ENCODE measurements at places on chromosomes 3 and 15.

GRCh38 chr3:142259359-142259758 is 34.0 kb upstream of the GK5 start:
- no peaks in the 10 kb centered on the region for H3K27me3 ChIP-seq
- no peak for DNase-seq
- H3K4me3 ChIP-seq: no peak overlapping the region
- H3K27ac ChIP-seq: no peak overlapping the region

GRCh38 chr15:90001683-90002427 is 731 bp downstream of the ZNF710 start:
- no peaks in the 10 kb centered on the region for H3K27me3 ChIP-seq
- H3K27ac ChIP-seq: peak overlapping the region; percentile 88
- H3K4me3 ChIP-seq: peak overlapping the region; percentile 89
- H3K36me3 ChIP-seq: no peaks in the 10 kb centered on the region

- no peaks in the 10 kb centered on the region for H3K36me3 ChIP-seq
- H3K4me1 ChIP-seq: peaks cover 87% of the 10 kb centered on the region
- no peaks in the 10 kb centered on the region for H3K27me3 ChIP-seq
- H3K27ac ChIP-seq: peak overlapping the region; percentile 93
Measured at GRCh38 chr15:98729446-98730042, 81.2 kb downstream of the IGF1R start.

- H3K36me3 ChIP-seq: peaks cover 27% of the 10 kb centered on the region
- peak overlapping the region; percentile 98 for H3K27ac ChIP-seq
- H3K4me1 ChIP-seq: peaks cover 6% of the 10 kb centered on the region
Measured at GRCh38 chr3:15206662-15207576, 873 bp downstream of the CAPN7 start.

DNA sequence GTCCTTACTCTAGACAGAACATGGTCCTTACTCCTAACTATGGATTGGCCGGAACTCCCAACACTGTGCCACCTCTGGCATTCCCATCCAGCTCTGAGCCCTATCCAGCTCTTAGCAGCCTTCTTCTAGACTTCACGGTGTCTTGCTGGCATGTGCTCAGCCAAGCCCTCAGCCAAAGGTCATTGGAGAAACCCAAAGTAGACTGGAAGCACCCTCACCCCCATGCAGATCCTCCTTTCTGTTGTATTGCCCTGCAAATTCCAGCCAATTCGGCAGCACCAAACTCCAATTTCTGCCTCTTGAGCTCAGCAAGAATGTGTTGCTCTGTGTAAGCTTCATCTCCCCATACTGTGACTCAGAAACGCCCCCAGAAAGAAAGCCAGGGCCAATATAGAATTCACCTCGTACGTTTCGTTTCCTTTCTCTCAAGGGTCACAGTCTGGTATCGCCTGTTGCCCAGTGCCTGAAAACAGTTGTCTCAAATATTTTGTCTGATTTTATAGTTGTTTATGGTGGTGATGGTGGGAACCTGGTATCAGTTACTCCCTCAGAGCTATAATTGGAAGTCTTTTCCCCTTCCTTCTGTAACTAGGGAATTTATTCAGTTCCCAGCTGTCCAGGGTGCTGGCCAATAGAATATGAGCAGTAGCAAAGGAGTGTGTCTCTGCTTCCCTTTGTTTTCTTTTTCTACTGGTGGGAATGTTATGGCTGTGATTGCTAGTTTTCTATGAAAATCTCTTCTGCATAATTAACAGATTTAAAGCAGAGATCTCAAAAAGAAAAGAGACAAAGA is 28.4 kb upstream of the EPHB3 start:
- no peak overlapping the region for H3K4me3 ChIP-seq
- H3K27ac ChIP-seq: no peak overlapping the region
- peaks cover 11% of the 10 kb centered on the region for H3K27me3 ChIP-seq
- no peaks in the 10 kb centered on the region for H3K36me3 ChIP-seq
- no peak for DNase-seq

DNA sequence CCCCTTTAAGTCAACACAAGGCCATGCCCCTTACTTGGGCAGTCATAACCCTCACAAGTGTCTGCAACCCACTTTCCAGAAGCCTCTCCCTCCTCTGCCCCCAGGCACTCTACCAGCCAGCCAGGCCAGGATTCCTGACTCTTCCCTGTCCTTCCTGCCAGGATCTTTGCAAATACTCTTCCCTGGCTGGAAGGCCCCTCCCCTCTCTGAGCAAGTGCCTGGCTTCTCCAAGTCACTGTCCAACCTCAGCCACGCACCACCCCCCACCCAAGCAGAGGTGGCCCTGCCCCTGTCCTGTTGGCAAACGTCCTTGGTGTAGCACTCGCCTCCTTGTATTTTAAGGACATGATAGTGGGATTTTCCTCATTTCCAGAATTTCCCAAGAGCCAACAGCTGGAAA is 54.7 kb upstream of the USP3 start:
- H3K27me3 ChIP-seq: no peaks in the 10 kb centered on the region
- no peaks in the 10 kb centered on the region for H3K4me1 ChIP-seq
- DNase-seq: no peak
- H3K27ac ChIP-seq: no peak overlapping the region

DNA sequence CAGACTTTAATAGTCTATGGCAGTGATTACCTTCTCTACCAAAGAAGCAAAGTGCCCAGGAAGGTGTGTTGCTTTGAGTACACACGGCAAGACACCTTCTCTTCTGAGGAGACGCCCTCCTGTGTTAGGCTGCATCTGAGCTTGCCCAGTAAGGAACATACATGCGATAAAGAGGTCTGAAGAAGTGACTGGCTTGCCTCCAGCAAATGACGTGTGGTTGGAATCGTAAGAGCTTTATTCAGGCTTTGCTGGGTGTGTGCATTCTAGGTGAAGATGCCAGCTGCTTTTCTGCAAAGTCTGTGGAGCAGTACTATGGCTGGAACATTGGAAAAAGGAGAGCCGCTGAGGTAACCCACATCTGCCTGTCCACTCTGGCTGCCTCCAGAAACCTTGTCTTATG is 22.4 kb downstream of the MAP6D1 start:
- H3K4me1 ChIP-seq: no peaks in the 10 kb centered on the region
- no peak for DNase-seq
- no peak overlapping the region for H3K4me3 ChIP-seq

GRCh38 chr15:81157195-81157938 is 23.3 kb downstream of the CFAP161 start:
- no peaks in the 10 kb centered on the region for H3K27me3 ChIP-seq
- H3K27ac ChIP-seq: no peak overlapping the region
- H3K4me1 ChIP-seq: peaks cover 41% of the 10 kb centered on the region
- no peak for DNase-seq
- no peak overlapping the region for H3K4me3 ChIP-seq
- no peaks in the 10 kb centered on the region for H3K36me3 ChIP-seq

GRCh38 chr15:76575679-76576078 is 239.1 kb downstream of the ISL2 start:
- DNase-seq: no peak
- no peaks in the 10 kb centered on the region for H3K27me3 ChIP-seq
- H3K4me3 ChIP-seq: no peak overlapping the region
- H3K4me1 ChIP-seq: peaks cover 3% of the 10 kb centered on the region
- no peaks in the 10 kb centered on the region for H3K36me3 ChIP-seq

- peak; percentile 84 for DNase-seq
- H3K4me1 ChIP-seq: peaks cover 13% of the 10 kb centered on the region
- no peaks in the 10 kb centered on the region for H3K36me3 ChIP-seq
- H3K27me3 ChIP-seq: no peaks in the 10 kb centered on the region
- H3K27ac ChIP-seq: peak overlapping the region; percentile 74
Measured at GRCh38 chr15:52179278-52180195, 11.7 kb downstream of the GNB5 start.

GRCh38 chr3:158780766-158781165 is 21.1 kb upstream of the MFSD1 start:
- no peak for DNase-seq
- no peaks in the 10 kb centered on the region for H3K27me3 ChIP-seq
- H3K36me3 ChIP-seq: no peaks in the 10 kb centered on the region
- no peak overlapping the region for H3K4me3 ChIP-seq

GRCh38 chr3:184480831-184481230 is 80.8 kb upstream of the EPHB3 start:
- no peak for DNase-seq
- no peaks in the 10 kb centered on the region for H3K4me1 ChIP-seq
- H3K4me3 ChIP-seq: no peak overlapping the region
- H3K27ac ChIP-seq: no peak overlapping the region
- H3K27me3 ChIP-seq: peaks cover 3% of the 10 kb centered on the region

- H3K36me3 ChIP-seq: no peaks in the 10 kb centered on the region
- H3K27me3 ChIP-seq: no peaks in the 10 kb centered on the region
- no peaks in the 10 kb centered on the region for H3K4me1 ChIP-seq
Measured at GRCh38 chr3:150303768-150304167, 104.3 kb upstream of the TSC22D2 start.

- H3K36me3 ChIP-seq: no peaks in the 10 kb centered on the region
- H3K4me3 ChIP-seq: peak overlapping the region; percentile 90
- DNase-seq: no peak
- peaks cover 20% of the 10 kb centered on the region for H3K4me1 ChIP-seq
- no peaks in the 10 kb centered on the region for H3K27me3 ChIP-seq
Measured at GRCh38 chr3:122679882-122680474, 661 bp upstream of the PARP14 start.

DNA sequence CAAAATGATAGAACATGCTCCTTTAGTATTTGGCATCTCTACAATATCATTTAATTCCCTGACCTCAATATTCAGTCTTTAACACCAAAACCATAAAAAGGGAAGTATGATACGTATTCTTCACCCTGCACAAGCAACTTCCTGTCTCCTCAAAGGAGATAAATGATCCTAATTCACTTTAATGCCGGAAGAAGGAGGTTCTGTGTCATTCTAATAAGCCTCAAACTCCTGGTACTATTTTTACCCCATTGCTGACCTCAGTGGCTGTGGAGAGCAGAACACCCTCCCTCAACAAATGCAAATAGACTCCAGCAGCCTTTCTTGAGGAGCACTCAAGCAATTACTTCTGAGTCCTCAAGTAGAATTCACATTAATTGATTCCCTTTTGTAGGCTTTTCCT is 173.3 kb downstream of the TMEM108 start:
- H3K27ac ChIP-seq: no peak overlapping the region
- no peak for DNase-seq
- H3K4me1 ChIP-seq: no peaks in the 10 kb centered on the region

- H3K27ac ChIP-seq: no peak overlapping the region
- no peaks in the 10 kb centered on the region for H3K27me3 ChIP-seq
- H3K36me3 ChIP-seq: no peaks in the 10 kb centered on the region
- no peak overlapping the region for H3K4me3 ChIP-seq
Measured at GRCh38 chr3:72797773-72798543, 50.3 kb downstream of the SHQ1 start.

GRCh38 chr3:175399156-175399840 is 540.2 kb downstream of the NAALADL2 start:
- DNase-seq: no peak
- no peaks in the 10 kb centered on the region for H3K36me3 ChIP-seq
- no peak overlapping the region for H3K27ac ChIP-seq
- H3K27me3 ChIP-seq: no peaks in the 10 kb centered on the region
- no peak overlapping the region for H3K4me3 ChIP-seq
- no peaks in the 10 kb centered on the region for H3K4me1 ChIP-seq

- DNase-seq: no peak
- H3K27me3 ChIP-seq: no peaks in the 10 kb centered on the region
Measured at GRCh38 chr15:57596978-57597377, 5.3 kb downstream of the MYZAP start.

DNA sequence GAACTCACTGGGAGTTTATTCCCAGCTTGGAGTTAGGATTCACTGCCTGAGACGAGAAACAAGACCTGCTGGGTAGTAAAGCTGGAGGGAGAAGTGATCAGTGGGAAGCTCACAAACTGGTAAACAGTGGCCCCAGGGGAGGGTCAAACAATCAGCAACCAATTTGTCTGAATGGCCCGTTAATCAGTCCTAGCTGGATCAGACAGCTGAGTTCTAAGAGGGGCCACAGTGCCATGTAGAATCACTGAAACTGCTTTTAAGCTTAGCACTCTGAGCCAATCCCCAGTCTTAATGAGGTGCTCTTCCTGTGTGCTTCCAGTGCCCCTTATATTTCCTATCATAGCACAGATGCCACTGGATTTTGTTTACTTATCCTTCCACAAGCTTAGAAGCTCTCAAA is 591.7 kb downstream of the RSL24D1 start:
- H3K4me1 ChIP-seq: no peaks in the 10 kb centered on the region
- H3K27ac ChIP-seq: no peak overlapping the region
- no peaks in the 10 kb centered on the region for H3K36me3 ChIP-seq
- no peaks in the 10 kb centered on the region for H3K27me3 ChIP-seq

- no peak overlapping the region for H3K4me3 ChIP-seq
- no peaks in the 10 kb centered on the region for H3K27me3 ChIP-seq
- H3K4me1 ChIP-seq: peaks cover 51% of the 10 kb centered on the region
- DNase-seq: peak; percentile 75
- H3K27ac ChIP-seq: peak overlapping the region; percentile 51
Measured at GRCh38 chr3:64667887-64668581, 19.8 kb downstream of the ADAMTS9 start.

GRCh38 chr15:93288728-93289294 is 199.8 kb upstream of the RGMA start:
- no peak for DNase-seq
- H3K27me3 ChIP-seq: no peaks in the 10 kb centered on the region
- H3K4me1 ChIP-seq: no peaks in the 10 kb centered on the region
- no peaks in the 10 kb centered on the region for H3K36me3 ChIP-seq

- peaks cover 6% of the 10 kb centered on the region for H3K27me3 ChIP-seq
- no peaks in the 10 kb centered on the region for H3K36me3 ChIP-seq
- H3K4me3 ChIP-seq: no peak overlapping the region
- no peaks in the 10 kb centered on the region for H3K4me1 ChIP-seq
- DNase-seq: no peak
Measured at GRCh38 chr15:83436513-83437158, 10.5 kb upstream of the SH3GL3 start.

GRCh38 chr3:195302431-195302830 is 31.5 kb upstream of the XXYLT1 start:
- H3K36me3 ChIP-seq: peaks cover 17% of the 10 kb centered on the region
- H3K4me1 ChIP-seq: no peaks in the 10 kb centered on the region
- no peaks in the 10 kb centered on the region for H3K27me3 ChIP-seq
- no peak overlapping the region for H3K4me3 ChIP-seq
- DNase-seq: no peak

DNA sequence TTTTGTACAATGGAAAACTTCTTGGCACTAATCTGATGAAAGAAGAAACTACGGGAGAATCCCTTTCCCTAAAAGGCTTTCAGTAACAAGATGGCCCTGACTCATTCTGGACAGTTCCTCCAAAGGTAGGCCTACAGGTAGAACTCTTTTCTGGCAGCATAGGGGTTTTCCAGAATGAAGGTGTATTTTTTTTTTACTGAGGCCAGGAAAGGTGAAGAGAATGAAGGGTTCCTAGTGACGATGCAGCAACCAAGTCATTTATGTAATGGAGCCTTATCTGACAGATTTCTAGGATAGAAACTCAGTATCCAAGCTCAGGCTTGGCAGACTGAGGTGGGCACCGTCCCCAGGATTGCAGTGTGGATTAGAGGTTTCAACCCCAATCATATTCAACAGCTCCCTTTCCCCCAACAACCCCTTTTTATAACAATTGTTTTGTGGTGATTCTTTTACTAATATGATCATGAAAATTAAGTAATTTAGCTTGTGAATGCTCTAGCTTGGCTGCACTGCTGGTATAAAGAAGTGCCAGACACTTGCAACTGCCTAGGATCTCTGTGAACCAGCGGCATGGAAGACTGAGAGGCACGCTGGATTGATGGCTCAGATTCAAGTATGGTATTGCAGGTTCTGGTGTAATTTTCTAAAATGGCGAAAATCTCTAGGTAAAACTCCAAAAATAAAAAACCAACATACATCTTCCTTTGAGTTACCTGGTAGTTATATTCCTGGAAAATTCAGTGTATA is 8.7 kb upstream of the TRIM69 start:
- DNase-seq: no peak
- H3K27me3 ChIP-seq: no peaks in the 10 kb centered on the region
- peaks cover 56% of the 10 kb centered on the region for H3K4me1 ChIP-seq
- H3K4me3 ChIP-seq: peak overlapping the region; percentile 92
- no peaks in the 10 kb centered on the region for H3K36me3 ChIP-seq

- no peak overlapping the region for H3K27ac ChIP-seq
- H3K36me3 ChIP-seq: no peaks in the 10 kb centered on the region
- no peaks in the 10 kb centered on the region for H3K27me3 ChIP-seq
- H3K4me1 ChIP-seq: no peaks in the 10 kb centered on the region
- DNase-seq: no peak
- H3K4me3 ChIP-seq: no peak overlapping the region
Measured at GRCh38 chr3:103446953-103447629, 1012.3 kb downstream of the ZPLD1 start.

All from heart left ventricle (tissue), 16 donors.